ENCODE measurements at places on chromosomes 12 and 14. TPM values are rescaled to one million over a fixed set of nuclear protein-coding genes. Genes with fewer than 3 reads are reported as not detected.

DNA sequence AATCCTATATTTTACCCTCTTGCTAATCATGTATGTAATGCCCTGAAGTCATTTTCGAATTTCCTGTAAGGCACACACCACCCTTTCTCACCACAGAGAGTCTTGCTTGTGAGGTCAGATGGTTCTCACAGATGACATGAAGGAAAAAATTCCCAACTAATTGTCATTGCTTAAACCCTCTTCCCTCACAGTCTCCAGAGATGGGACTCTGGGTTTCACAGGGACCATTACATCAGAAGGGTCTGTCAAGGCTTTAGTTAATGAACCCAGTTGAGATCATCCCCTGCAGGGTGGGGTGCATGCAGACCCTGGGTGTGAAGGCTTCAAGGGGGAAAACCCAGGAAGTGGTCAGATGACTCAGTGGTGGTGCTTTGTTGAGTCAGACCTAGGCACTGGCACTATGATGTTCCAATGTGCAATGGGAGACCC is 229.6 kb downstream of the BCAT1 start:
- no peak for DNase-seq

DNA sequence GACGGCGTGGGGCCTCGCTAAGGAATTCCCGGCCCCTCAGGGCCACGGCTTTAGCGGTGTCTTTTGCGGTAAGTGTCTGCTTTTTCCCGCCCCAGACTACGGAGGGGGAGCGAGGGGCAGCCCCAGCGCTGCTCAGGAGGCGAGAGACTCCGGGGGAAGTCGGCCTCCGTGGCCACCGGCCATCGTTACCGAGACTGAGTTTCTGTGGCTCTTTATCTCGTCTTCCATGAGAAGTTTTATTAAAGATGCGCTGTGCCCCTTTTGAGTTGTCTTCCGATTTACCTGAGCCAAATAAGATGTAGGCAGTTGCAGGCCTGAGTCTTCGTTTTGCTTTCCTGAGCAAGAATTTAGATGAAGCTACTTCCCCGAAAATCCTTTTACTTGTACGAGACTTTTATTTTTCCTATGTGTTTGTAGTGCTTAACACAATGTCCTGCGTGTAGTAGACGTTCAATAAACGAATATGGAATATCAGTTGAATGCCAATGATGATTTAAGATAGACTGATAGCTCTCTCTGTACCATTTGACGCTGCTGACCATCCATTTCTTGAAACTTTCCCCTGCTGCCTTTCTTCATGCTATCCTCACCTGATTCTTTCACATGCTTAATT is 462 bp downstream of the SRP54 start:
- no peak for DNase-seq

DNA sequence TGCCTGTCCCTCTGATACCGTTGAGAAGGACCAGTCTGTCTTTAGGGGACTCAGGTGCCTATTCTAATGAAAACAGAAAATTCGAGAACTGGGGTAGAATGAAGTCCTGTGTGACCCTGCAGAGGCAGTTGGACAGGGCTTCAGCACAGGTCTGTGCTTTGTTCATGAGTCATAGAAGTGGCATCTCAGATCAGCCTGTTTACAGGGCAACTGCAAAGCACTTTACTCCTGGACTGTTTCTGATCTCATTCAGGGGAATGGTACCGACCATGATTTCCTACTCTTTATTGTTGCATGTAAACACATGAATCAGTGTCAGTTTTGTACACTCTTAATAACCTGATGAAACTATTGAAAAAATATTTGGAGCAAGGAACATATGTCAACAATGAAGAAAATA is 1517.0 kb downstream of the AACS start:
- no peak for DNase-seq

DNA sequence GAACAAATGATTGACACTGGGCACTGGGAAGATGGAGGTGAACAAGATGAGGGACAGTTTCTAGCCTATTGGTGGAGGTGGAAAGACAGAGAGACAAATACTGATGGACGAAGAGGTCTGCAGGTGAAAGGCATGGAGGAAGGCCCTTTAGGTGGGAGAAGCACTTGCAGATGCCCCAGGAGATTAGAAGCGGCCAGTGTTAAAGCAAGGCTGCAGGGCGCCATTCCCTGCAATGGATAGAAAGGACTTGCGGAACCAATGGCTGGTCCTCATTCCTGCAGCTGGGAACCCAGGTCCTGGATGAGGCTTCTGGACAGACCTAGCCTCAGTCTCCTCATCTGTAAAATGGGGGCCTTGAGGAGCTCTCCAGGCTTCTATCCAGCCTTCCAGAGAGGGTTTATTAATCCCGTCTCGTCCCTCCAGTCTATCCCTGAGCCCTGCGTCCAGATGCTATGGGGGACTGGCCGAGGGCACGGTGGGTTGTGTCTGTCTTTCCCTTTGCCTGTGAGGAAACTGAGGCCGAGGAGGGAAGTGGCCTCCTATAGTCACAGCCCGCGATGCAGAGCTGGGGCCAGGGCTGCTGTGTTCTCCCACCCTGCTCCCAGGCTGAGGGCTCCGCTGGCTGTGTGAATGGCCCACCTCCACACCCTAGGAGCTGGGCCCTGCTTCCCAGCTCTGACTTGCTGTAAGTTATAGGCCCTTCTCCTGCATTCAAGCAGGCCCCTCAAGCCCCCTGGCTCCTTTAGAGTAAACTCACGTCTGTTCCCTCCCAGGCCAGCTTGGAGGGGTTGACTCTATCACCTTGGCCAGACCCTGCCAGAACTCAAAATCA is 33.0 kb downstream of the CYP46A1 start:
- no peak for DNase-seq

DNA sequence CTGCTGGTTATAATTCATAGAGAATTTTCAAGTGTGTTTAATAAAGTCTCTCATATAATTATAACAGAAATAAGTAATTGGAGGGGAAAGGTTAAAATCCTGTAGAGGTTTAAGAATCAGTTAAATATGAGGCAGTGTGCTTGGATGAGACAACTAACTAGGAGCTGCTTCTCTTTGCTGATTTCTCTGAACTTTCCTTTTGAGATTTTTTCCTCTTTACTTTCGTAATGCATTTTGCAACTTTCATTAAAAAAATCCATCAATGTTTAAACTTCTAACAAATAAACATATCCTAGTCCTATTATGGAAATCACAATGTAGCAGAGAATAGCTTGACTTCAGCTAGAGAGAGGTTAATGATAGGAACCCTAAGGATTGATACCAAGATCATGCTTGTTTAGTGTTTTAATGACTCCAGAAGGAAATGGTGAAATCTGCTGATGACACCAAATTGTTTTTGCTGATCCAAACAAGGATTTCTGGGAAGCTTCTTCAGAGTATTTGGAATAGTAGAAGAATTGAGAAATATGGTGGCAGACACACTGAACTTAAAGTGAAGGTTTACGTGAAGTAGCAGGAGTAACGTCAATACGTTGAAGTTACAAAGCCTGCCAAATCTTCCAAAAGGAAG is 122.6 kb downstream of the RAD51B start:
- DNase-seq: no peak

- DNase-seq: no peak
These were observed 324.4 kb downstream of the PDZRN4 start for GRCh38 chr12:41512497-41512896.

Gene OR6C76
- not detected for polyA plus RNA-seq

Gene VIPAS39
- 14.3 TPM for polyA plus RNA-seq

Gene RAD9B
- polyA plus RNA-seq: 1.0 TPM
